ENCODE measurements at places on chromosomes 6 and 20.

GRCh38 chr20:32574296-32575226 is 10.6 kb downstream of the NOL4L start:
- no peak for DNase-seq

DNA sequence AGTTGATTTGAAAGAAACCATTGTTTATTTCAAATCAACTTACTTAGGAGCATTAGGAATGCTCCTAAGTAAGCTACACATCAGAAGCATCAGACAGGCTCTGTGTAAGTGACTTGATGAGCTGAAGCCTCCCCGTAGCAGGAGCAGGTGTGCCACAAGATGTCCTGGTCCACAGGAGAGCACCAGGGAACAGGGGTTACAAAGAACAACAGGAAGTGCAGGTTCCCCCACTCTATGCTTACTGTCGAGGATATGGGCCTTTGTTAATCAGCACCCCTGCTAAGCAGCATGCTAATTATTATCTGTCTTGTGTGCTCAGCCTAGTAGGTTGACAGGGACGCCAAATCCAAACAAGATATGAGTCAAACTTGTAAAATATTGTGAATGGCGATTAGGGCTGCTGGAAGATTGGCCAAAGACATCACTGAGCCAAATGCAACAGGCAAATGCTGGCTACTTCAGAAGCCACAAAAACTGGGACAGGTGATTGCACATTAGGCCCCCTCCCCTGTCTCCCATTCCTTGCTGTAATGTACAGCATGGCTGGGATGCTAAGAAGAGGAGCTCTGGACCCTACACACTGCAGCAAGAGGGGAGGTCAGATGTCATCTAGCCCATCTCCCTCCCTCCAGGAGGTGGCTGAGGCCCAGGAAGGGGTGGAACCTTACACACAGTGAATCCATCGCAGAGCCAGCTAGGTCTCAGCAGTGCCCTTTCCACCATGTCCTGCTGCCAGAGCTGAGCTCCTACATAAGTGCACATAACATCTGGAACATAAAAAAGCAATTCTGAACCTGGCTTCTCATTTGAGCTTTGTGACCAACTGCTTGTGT is 939 bp downstream of the TGM3 start:
- no peak for DNase-seq

DNA sequence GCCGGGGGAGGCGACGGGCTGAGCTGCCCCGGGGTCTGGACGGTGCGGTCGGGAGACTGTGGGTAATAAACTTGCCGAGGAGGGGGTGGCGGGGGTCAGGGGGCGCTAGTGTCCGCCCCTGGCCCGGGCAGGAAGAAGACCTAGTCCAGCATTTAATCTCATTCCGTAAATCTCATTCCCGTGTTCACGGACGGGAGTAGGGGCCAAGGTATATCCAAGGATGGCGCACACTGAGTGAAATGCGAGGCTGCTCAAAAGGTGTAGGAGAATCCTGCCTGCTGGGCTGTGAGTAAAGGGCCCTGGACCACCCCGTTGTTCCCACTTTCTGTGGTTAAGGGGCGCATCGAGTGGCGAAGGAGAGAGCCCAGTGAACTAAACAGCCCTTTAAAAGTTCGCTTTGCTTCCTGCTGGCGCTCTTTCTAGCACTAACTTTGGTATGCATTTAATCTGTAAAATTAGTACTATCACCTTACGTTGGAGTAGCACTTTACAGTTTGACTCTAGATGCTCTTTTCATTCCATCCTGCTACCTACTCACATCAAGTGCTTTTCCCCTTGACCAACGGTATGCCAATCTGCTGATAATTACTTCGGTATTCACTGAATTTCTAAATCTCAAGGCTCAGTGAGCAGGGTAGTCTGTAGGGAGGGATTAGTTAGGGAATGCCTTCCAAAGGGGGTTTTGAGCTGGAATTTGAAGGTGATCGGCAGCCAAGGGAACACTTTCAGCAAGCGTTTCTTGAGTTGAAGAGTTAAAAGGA is 730 bp downstream of the PARD6B start:
- DNase-seq: no peak

DNA sequence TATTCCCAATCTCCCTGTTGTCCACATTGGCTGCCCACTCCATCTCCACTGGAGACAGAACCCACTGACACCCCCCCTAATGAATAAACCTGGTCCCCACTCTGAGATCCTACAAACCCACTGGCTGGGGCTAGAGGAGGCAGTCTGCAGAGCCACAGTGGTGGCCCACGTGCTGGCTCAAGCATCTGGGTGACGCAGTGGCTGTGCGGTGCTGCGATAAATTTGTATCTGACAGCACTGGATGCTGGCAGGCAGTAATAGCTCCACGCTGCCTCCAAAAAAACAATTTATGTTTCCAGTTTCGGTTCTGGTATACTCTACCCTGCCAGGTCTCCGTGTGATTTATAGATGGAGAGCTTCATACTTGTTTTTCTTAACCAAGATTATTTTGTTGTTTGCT is 87.1 kb upstream of the SYNDIG1 start:
- DNase-seq: no peak
